ENCODE measurements at places on chromosomes 4 and X.

GRCh38 chrX:8730812-8731558 is 952 bp downstream of the ANOS1 start:
- no peak for DNase-seq

GRCh38 chr4:69860052-69860451 is at the start of gene SULT1E1:
TSS of gene SULT1E1 (minus strand) at chr4:69860145. CDS start at chr4:69857644, 2,501 bp downstream.
- no peak for DNase-seq

- DNase-seq, result peak; percentile 49
These were observed at the start of gene EGF for GRCh38 chr4:109912706-109913595. TSS of gene EGF (plus strand) at chr4:109912883. CDS start at chr4:109913336, 453 bp downstream.

GRCh38 chrX:106220177-106220576 is 52.1 kb downstream of the PWWP3B start:
- DNase-seq, result peak; percentile 0

- DNase-seq, result no peak
These were observed 31.8 kb downstream of the ARSD start for GRCh38 chrX:2897311-2897689.

DNA sequence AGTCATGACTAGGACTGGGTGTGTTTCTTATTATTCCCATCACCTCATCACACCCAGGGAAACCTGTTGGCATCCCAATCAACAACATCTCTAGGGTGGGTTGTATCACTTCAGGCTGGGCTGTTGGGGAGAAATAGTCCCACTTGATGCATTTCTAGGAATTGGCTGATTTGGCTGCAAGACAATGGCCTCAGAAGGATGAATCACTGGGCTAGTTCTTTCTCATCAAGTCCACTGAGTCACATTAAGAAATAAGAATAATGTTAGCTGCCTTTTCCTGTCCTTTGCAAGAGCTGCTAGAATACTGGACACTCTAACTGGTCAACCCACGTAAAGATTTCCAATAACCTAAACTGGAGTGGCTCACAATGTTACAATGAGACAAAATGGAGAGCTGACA is 104.2 kb downstream of the CHRDL1 start:
- DNase-seq, result no peak

GRCh38 chrX:97366237-97366636 is 482.5 kb downstream of the RPA4 start:
- no peak for DNase-seq

DNA sequence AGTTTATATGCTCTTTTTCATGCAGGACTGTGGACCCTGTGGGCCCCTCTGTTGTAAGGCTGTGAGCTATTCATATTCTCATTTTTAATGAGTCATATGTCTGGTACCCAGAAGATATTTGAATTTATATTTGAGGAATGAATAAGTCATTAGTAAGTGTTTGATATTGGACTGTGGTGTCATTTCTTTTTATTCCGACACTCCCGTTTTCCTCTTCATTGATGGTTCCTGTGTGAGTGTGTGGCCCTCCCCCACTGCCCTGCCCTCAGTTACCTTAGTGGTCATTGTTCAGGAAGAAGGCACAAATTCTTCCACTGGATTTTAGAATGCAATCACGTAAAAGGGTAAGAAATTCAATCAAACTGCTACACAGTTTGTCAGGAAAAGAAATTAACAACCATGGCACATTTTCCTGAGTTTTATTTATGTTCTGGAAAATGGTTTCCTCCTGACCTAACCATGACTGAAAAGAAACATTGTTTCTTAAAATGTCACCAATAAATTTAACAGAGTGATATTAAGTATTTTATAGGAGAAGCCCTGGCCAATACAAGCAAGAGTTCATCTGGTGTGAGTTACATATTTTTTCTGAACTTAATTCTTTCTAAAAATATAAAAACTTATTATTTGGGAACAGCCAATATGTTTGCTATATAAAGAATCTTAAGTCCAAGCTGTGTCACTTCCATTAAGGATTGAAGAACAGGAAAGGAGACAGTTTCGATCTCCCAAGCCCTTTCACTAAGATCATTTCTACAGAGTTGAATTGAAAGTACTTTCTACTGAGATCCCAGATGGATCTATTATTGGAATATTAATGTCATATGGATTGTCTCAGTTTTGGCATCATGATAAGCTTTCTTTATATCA is 370.5 kb upstream of the ANXA10 start:
- no peak for DNase-seq

DNA sequence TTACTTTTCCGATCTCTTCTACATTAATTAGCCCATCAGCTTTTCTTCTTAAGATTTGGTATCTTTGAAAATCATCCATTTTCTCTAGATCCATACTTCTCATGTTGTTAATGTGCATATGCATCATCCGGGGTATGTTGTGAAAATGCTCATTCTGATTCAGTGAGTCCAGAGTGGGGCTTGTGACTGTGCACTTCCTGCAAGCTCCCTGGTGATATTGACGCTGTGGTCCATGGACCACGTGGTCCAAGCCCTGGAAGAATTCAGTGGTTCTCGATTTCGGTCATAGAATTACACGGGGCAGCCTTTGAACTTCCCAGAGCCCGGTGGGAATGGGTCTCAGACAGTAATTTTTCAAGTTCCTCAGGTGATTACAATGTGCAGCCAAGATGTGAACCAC is 69.8 kb downstream of the ZFX start:
- DNase-seq, result no peak

Measured in NCI-H460 (cell line).